Frontal cortex (tissue), 4 donors: ENCODE measurements at places on chromosomes 12 and 14.

DNA sequence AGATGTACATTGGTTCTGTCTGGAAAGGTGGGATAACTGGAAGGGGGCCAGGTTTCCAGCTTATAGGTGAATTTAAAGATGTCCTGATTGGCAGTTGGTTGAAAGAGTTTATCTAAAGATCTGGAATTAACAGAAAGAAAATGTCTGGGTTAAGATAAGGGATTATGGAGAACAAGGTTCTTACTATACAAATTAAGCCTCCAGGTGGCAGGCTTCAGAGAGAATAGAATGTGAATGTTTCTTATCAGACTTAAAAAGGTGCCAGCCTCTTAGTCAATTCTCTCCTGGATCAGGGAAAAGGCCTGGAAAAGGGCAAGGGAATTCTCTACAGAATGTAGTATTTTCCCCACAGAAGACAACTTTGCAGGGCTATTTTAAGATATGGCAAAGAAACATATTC lies 53.1 kb downstream of the CNTN1 start:
- no peak for DNase-seq

DNA sequence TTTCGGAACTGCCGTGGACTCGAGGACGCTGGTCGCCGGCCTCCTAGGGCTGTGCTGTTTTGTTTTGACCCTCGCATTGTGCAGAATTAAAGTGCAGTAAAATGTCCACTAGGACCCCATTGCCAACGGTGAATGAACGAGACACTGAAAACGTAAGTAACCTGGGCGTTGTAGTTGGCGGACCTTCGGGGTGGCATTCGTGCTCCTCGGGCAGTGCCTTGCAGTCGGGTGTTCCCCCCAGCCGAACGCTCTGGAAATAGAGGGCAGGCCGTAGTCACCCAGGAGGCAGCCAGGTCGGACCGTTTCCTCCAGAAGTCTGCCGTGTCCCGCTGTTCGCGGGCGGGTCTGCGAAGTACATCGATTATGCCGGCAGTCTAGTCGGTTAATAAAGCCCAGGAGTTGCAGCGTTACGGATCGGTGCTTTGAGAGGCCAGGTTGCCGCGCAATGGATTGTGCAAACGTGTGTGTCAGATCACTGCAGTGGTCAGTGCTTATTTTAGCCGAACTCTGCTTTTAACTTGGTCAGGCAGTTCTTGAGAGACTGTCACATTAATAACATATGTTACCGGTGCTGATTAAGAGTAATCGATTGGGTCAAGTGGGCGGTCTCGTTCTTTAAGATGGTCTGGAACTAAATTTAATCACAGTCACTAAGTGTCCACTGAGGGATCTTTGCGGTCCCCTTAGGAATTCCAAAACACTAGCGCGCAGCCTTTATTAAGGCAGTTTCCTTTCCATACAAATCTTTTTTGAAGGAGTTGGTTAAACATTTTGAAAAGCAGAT lies 906 bp downstream of the MARK3 start:
- no peak for DNase-seq

GRCh38 chr12:32034045-32034444 lies 72.6 kb upstream of the BICD1 start:
- no peak for DNase-seq

DNA sequence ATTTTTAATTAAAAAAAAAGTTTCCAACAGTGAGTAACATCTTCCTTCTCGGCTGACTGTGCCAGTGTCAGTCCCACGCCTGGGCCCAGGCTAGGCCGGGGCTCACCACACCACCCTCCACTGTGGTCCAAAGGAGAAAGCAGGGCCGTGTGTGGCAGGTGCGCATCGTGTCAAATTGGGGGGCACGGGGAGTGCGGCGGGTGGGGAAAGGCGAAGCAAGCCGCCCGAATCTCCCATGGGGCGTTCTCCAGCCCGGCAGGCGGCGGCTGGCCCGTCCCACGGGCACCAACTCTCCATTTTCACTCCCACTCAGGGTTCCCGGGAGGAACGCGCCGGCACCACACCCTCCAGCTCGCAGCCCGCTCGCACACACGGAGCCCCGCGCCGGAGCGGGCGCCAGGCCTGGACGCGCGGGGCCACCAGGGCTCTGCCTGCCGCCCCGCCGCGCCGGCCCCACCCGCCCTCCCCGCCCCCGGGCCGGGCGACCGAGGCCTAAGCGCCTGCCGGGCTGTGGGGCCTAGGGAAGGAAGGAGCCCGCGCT lies 604 bp downstream of the EEA1 start:
- DNase-seq = peak; percentile 63

DNA sequence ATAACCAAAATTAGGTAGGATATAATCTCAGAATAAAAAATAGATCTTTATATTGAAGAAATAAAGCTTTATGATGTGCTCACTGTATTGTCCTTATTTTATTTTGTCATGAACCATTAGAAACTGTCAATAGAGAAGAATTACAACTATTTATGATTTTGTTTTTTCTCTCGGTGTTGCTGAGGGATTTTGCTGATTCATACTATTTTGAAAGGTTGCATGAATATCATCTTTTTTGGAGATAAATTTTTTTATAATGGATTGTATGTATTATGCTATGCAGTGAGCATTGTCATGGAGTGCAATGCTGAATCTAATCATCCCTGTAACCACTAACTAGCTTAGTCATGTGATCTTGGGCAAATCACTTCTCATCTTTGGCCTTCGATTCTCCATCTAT lies 15.0 kb downstream of the SLC39A9 start:
- DNase-seq = no peak

- DNase-seq = no peak
Measured at GRCh38 chr12:110775997-110776396, 33.3 kb upstream of the PPP1CC start.

DNA sequence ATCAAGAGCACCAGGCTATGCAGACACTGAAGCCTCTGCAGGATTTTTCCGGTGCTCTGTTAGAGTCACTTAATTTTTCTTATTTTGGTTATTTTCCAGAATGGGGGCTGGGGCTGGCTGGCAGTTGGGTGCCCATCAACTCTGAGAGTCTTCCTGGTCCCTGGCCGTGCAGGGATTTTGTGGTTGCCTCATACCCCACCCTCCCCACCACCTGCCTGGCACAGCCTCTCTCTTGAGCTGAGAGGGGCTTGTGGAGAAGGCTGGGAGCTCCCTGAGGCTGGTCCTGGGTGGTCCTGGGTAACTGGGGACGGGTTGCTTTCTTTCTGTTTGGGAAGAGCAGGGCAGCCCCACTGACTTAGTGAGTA lies 23.3 kb downstream of the LRTM2 start:
- no peak for DNase-seq

DNA sequence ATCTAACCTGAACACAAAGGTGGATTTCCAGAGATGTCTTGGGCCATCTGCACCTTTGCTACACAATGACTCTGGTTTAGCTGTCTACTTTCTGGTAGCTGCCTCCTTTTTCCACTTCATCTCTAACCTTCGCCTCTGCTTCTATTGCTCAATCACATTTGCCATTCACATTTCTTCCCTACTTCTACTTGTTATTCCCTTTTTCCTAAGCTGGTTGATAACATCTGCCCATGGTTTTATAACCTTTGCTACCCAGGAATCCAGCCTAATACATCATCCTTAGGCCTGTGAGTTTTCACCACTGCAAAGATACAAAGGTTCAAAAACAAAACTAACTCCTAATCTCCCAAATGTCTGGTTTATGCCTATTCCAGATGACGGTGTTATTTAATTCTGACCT lies 13.2 kb downstream of the SPPL3 start:
- DNase-seq = no peak

DNA sequence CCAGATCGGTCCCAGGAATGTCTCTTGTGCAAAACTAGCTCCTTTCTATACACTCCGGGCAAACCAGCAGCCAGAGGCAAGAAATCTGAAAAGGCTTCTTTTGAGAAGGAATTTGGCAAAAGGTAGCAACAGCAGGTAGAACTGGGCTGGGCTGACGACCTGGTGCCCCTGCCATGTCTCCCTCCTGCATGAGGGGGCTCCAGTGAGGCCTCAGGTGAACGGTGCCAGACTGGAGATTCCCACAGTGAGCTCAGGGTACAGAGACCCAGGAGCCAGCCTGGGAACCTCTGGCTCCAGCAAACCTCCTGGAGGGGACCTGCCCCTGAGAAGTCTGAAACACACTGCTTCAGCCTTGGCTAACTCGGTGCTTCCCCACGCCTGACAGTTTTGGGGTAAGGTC lies 10.8 kb downstream of the ITPK1 start:
- DNase-seq = no peak

GRCh38 chr12:52003016-52003550 lies 3.7 kb upstream of the TAMALIN start:
- no peak for DNase-seq

DNA sequence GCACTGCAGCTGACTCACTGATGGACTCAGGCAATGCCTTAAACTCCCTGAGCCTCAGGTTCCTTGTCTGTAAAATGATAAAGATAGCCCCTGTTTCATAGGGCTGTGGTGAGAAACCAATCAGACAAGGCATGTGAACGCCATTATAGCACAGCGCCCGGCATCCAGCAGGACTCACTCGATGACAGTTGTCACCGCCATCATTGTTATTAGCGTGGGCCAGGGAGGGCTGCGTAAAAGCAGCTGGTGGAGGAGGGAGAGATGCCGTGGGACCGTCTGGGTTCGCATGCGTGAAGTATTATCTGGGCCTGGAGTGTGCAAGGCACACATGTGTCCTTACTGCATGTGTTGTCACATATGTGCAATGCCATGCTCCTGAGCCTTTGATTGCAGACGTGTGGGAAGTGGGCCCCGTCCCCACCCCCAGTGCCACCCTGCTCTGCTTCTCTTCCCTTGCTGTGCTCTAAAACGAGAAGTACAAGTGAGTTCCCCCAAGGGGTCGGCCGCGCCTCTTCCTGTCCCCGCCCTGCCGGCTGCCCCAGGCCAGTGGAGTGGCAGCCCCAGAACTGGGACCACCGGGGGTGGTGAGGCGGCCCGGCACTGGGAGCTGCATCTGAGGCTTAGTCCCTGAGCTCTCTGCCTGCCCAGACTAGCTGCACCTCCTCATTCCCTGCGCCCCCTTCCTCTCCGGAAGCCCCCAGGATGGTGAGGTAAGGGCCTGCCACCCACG lies at the start of gene PTPN6:
Gene PTPN6, plus strand, starts transcription at position 546 of the 730 bp plus-strand sequence. Its CDS starts 157 bp downstream, at position 703.
- DNase-seq = no peak
